ENCODE measurements at places on chromosomes 5 and 9. TPM values are rescaled to one million over a fixed set of nuclear protein-coding genes. Genes with fewer than 3 reads are reported as not detected.
A peak's percentile ranks its signal among the peaks of the same experiment; 100 is the strongest.

GRCh38 chr9:2634153-2634552 is 12.6 kb downstream of the VLDLR start:
- no peak for DNase-seq
- peaks cover 25% of the 10 kb centered on the region for H3K27me3 ChIP-seq
- H3K4me3 ChIP-seq: no peak overlapping the region
- no peak overlapping the region for H3K27ac ChIP-seq

GRCh38 chr5:141121985-141122384 is 367 bp downstream of the PCDHB4 start:
- H3K4me1 ChIP-seq: no peaks in the 10 kb centered on the region
- no peak for DNase-seq
- peaks cover 20% of the 10 kb centered on the region for H3K27me3 ChIP-seq

DNA sequence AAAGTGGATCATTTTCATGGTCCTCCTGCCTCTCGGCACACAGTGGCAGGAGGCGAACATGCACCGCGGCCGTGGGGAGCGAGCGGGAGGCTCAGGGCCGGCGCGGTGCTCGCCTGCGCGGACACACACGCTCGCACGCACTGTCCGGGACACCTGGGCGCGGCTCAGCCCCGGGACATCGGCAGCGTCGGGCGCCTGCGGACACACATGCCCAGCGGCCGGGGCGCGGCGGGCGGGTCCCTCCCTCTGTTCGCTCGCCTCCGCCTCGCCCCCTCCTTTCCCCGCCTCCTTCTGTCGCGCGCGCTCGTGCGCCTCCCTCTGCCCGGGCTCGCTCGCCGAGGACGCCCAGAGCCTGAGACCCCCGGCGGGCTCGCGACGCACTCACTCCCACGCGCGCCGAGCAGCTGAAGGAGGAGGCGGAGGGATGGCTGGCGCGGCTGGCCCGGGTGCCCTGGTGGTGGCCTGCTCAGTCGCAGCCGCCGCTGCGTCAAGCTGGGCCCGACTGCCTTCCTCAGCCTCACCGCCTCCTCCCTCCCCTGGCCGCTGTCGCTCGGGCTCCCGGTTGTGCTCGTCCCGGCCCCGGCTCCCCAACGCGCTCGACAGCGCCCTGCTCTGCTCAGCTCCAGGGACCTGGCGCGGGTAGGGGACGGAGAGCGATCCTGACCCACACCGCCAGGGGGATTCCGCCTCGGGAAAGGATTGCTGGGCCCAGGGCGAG is at the start of gene FRMD3:
FRMD3 (minus strand) TSS at position 230 of the 718 bp plus-strand sequence; CDS start at position 60, 170 bp downstream.
- H3K4me3 ChIP-seq: peak within 1 kb of the TSS; percentile 69
- no peak within 1 kb of the TSS for H3K27ac ChIP-seq
- H3K27me3 ChIP-seq: peaks cover 25% of the 10 kb centered on the region

Gene CCL21
- not detected for total RNA-seq

DNA sequence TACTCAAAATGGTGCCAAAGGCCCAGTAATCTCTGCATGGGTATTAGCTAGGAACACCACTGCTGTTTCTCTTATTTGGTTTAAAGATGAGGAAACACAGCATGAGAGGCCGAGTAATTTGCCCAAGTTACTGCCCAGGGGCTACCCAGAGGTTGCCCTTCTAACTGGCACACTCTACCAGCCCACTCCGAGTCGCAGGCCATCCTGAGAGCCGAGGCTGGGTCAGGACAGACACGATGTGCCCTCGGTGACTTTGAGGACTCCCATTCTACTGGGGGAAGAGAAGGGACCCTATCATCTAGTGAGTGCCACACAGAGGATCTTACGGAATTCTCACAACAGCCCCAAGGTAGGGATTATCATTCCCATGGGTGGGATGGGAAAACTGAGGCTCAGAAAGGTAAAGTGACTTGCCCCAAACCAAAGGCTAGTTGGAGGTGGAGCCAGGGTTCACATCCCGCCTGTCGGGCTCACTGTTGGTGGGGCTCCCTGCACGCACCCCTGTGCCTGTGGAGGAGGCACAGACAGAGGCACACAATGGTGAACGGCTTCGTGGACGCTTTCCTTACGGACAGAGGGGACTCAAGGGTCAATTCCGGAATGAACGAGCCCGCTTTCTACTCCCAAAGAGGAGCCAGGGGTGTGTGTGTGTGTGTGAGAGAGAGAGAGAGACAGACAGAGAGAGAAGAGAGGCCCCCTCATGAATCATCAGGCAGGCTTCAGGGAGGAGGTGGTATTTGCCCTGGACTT is 225.0 kb downstream of the MELK start:
- H3K4me3 ChIP-seq: no peak overlapping the region
- H3K27ac ChIP-seq: no peak overlapping the region
- H3K36me3 ChIP-seq: peaks cover 4% of the 10 kb centered on the region
- peaks cover 16% of the 10 kb centered on the region for H3K27me3 ChIP-seq

GRCh38 chr5:157381746-157382145 is 78.3 kb upstream of the NIPAL4 start:
- peaks cover 11% of the 10 kb centered on the region for H3K4me1 ChIP-seq
- H3K27ac ChIP-seq: peak overlapping the region; percentile 1
- no peak for DNase-seq

GRCh38 chr5:14977058-14977685 is 105.6 kb upstream of the ANKH start:
- no peak for DNase-seq
- peaks cover 4% of the 10 kb centered on the region for H3K36me3 ChIP-seq
- no peak overlapping the region for H3K4me3 ChIP-seq
- no peak overlapping the region for H3K27ac ChIP-seq
- no peaks in the 10 kb centered on the region for H3K4me1 ChIP-seq

GRCh38 chr9:135478829-135479468 is 633 bp upstream of the PPP1R26 start:
- H3K4me1 ChIP-seq: peaks cover 5% of the 10 kb centered on the region
- H3K27me3 ChIP-seq: peaks cover 36% of the 10 kb centered on the region
- no peak overlapping the region for H3K27ac ChIP-seq
- peak overlapping the region; percentile 89 for H3K4me3 ChIP-seq
- H3K36me3 ChIP-seq: peaks cover 3% of the 10 kb centered on the region
- DNase-seq: no peak

Gene TSLP
- 3.6 TPM for total RNA-seq

GRCh38 chr5:134509308-134510040 is 16.0 kb upstream of the JADE2 start:
- H3K4me3 ChIP-seq: no peak overlapping the region
- no peaks in the 10 kb centered on the region for H3K36me3 ChIP-seq
- H3K27me3 ChIP-seq: no peaks in the 10 kb centered on the region
- no peak for DNase-seq
- H3K4me1 ChIP-seq: peaks cover 53% of the 10 kb centered on the region
- H3K27ac ChIP-seq: no peak overlapping the region

- peaks cover 4% of the 10 kb centered on the region for H3K36me3 ChIP-seq
- DNase-seq: no peak
- peaks cover under 1% of the 10 kb centered on the region for H3K27me3 ChIP-seq
Measured at GRCh38 chr5:133397348-133397747, 215.0 kb downstream of the FSTL4 start.

GRCh38 chr9:93949073-93949693 is 6.0 kb downstream of the BARX1 start:
- no peak for DNase-seq
- H3K4me1 ChIP-seq: peaks cover 66% of the 10 kb centered on the region
- H3K27ac ChIP-seq: no peak overlapping the region
- H3K27me3 ChIP-seq: peaks cover 95% of the 10 kb centered on the region
- H3K4me3 ChIP-seq: peak overlapping the region; percentile 51

GRCh38 chr5:144448457-144448856 is 277.8 kb downstream of the KCTD16 start:
- H3K36me3 ChIP-seq: no peaks in the 10 kb centered on the region
- DNase-seq: no peak
- H3K4me1 ChIP-seq: no peaks in the 10 kb centered on the region
- H3K27ac ChIP-seq: no peak overlapping the region
- H3K27me3 ChIP-seq: no peaks in the 10 kb centered on the region

- H3K4me1 ChIP-seq: peaks cover 15% of the 10 kb centered on the region
- no peak for DNase-seq
- H3K27me3 ChIP-seq: peaks cover 18% of the 10 kb centered on the region
- H3K36me3 ChIP-seq: peaks cover 3% of the 10 kb centered on the region
- no peak overlapping the region for H3K27ac ChIP-seq
- H3K4me3 ChIP-seq: no peak overlapping the region
Measured at GRCh38 chr5:86625148-86625547, 7.4 kb downstream of the COX7C start.

DNA sequence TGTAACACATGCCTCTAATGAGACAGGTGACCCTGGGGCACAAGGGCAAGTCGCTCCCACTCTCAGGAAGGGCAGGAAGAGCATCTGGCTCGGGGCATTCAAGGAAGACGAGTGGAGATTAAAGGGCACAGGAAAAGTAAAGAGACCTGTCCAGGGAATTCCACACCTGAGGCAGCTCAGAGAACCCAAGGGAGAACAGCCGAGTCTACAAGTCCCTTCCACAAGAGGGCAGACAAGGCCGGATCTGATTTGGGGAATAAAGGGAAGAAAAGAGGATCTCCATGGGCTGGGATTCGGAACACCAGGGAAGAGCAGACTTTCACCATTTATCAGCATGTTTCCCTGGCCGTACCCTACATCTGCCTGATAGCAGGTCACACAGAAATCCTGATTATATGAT is 28.1 kb downstream of the GPX3 start:
- peak overlapping the region; percentile 14 for H3K27ac ChIP-seq
- peaks cover 17% of the 10 kb centered on the region for H3K36me3 ChIP-seq
- H3K4me1 ChIP-seq: peaks cover 10% of the 10 kb centered on the region
- H3K27me3 ChIP-seq: no peaks in the 10 kb centered on the region

- no peak for DNase-seq
- H3K4me1 ChIP-seq: no peaks in the 10 kb centered on the region
- no peaks in the 10 kb centered on the region for H3K27me3 ChIP-seq
- no peaks in the 10 kb centered on the region for H3K36me3 ChIP-seq
- no peak overlapping the region for H3K27ac ChIP-seq
- H3K4me3 ChIP-seq: no peak overlapping the region
Measured at GRCh38 chr9:116000748-116001329, 152.8 kb upstream of the PAPPA start.

DNA sequence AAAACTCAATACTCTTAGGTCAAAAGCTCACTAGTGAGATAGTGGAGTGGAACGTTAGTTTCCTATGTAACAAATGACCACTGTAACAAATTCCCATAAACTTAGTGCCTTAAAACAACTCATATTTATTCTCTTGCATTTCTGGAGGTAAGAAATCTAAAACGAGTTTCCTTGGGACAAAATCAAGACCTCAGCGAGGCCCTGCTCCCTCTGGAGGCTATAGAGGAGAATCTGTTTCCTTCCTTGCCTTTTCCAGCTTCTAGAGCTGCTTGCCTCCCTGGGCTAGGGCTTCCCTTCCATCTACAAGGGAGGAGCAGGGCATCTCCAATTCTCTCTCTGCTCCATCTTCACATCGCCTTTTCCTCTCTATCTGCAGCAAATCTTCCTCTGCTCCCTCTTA is 32.0 kb downstream of the SEMA5A start:
- DNase-seq: no peak
- H3K4me3 ChIP-seq: no peak overlapping the region
- no peak overlapping the region for H3K27ac ChIP-seq
- H3K27me3 ChIP-seq: no peaks in the 10 kb centered on the region
- no peaks in the 10 kb centered on the region for H3K4me1 ChIP-seq
- H3K36me3 ChIP-seq: no peaks in the 10 kb centered on the region

DNA sequence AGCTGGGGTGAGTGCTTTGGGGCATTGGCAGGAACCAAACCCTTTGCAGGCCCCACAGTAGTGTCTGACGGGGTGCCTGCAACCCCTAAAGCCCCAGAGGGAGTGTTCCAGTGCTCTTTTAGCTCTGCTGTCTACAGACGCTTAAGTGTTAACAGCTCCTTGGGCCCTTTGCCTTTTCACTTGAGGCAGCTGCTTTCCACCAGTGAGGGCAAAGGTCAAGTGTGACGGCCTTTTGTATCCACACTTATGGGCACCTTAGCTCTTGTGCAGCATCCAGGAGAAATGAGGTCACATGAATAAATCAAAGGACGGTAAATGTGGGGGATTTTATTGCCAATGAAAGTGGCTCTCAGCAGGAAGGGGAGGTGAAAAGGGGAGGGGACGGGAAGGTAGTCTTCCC is 241.4 kb upstream of the PCSK5 start:
- DNase-seq: no peak
- H3K36me3 ChIP-seq: no peaks in the 10 kb centered on the region
- peaks cover 6% of the 10 kb centered on the region for H3K27me3 ChIP-seq
- no peaks in the 10 kb centered on the region for H3K4me1 ChIP-seq

DNA sequence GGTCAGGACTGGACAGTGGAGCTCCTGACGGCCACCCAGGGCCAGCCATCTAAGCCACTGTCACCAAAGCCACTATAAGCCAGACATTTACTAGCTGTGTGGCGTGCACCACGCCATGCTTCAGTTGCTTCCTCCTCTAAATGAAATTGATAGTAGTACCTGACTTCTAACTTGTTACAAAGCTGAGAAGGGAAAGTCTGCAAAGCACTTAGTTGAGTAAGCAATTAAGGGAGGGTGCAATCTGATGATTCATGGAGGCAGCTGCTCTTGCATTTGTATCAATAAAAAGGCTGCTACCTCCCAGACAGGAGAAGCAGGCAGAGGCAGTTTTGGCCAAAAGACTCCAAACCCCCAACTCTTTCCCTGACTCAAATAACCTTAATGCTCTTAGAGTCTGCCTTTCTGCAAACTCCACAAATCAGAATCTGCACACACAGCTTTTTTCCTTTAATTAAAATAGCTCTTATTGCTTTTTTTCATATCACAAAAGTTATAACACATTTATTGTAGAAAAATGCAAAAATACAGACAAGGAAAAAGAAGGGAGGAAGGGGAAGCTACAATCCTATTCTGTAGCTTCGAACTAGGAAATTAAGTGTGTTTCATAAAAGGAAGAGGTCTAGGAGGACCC is 19.3 kb upstream of the RAPGEF1 start:
- no peak for DNase-seq
- no peak overlapping the region for H3K27ac ChIP-seq
- no peaks in the 10 kb centered on the region for H3K36me3 ChIP-seq
- H3K4me3 ChIP-seq: peak overlapping the region; percentile 8

DNA sequence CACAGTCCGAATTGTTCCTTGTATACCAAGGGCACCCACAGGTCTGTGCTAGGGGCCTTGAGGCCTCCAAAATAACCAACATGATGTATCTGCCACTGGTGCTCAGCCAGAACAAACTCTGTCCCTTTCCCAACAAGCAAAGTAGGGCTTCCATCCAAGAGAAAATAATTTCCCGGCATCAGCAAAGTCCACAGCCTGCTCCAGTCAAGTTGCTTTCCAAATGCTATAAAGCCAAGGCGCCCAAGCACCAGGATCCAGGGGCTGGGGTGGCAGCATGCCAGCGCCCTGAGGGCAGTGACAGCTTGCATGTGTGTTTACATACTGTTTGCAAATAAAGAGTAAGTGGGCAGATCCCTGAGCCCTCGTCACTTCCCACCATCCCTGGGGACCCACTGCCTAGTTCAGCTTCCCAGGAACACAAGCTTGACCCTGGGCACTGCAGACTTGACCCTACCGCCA is 155.9 kb downstream of the ERCC6L2 start:
- H3K36me3 ChIP-seq: peaks cover 5% of the 10 kb centered on the region
- H3K27me3 ChIP-seq: peaks cover 21% of the 10 kb centered on the region
- peaks cover 15% of the 10 kb centered on the region for H3K4me1 ChIP-seq
- DNase-seq: no peak
- no peak overlapping the region for H3K27ac ChIP-seq
- H3K4me3 ChIP-seq: no peak overlapping the region

- no peaks in the 10 kb centered on the region for H3K36me3 ChIP-seq
- peak overlapping the region; percentile 70 for H3K4me3 ChIP-seq
- peaks cover 85% of the 10 kb centered on the region for H3K27me3 ChIP-seq
- no peak overlapping the region for H3K27ac ChIP-seq
- peak; percentile 73 for DNase-seq
Measured at GRCh38 chr9:132486706-132487350, 76.8 kb downstream of the CFAP77 start.

All from activated T-cell treated with anti-CD3 and anti-CD28 coated beads, Interleukin-2, amount 50 U/mL, for 72 hours (primary cell).